ENCODE measurements at places on chromosomes 1 and 21.

- no peak for DNase-seq
Observed at GRCh38 chr1:27559466-27560030, 44.4 kb downstream of the AHDC1 start.

DNA sequence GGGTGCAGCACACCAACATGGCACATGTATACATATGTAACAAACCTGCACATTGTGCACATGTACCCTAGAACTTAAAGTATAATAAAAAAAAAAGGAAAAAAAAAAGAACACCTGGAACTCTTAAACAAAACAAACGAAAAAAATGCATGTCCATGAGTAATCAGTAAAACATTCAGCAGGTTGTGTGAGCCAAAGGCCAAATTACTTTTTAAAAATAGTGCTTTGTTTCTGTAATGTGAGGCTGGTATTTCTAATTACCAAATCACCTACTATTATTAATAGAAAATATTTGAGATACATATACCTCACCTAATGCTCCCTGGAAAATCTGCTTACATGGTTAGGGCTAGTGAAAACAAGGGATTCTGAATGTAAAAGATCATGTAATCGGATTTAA lies 294.4 kb upstream of the NR5A2 start:
- no peak for DNase-seq

DNA sequence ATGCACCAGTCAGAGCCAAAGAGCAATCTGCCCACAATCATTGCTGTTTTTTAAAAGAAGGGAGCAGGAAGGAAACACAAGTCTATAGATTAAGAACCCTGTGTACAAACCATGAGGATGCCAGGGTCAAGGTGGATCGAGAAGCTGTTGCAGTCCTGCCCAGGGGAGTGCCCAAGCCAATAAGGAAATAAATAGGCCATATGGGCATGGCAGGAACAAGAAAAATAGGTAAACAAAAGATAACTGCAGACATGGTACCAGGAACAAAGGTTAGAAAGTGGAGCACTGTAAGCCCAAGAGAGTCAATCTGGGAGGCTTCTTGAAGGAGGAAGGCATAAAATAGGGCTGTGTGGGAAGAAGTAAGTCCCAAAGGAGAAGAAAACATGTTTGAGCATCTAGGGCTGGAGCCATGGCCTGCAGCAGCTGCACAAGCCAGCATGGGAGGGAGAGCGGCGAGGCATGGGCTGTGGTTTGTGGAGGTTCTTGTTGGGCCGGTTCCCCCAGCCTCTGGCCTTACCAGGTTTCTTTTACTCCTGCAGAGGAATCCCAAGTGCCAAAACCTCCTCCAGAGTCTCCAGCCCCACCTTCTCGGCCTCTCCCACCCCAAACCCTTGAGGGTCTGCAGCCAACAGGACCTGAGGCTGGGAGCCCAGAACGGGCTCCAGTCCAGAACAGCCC lies 13.6 kb downstream of the INAVA start:
- DNase-seq = no peak

- no peak for DNase-seq
Observed at GRCh38 chr1:203082571-203083462, 3.0 kb downstream of the MYOG start.

DNA sequence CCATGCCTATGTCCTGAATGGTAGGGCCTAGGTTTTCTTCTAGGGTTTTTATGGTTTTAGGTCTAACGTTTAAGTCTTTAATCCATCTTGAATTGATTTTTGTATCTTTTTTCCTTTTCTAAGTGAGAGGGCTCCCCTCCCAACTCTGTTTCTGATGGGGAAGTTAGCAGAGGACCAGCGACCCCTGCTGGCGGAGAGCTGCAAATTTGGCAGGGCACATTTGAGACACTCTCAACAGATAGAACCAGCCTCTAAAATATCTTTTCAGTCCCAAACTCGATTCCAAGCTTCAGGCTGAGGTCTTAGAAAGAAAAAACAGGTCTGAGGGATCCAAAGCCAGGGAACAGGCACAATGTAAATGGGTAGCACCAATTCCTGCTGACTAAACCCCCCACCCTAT lies 32.5 kb downstream of the LRRC3 start:
- no peak for DNase-seq

All from cerebellar nuclear complex (tissue), 1 donor.